ENCODE measurements at places on chromosomes 2 and 18. TPM values are rescaled to one million over a fixed set of nuclear protein-coding genes. Genes with fewer than 3 reads are reported as not detected.

DNA sequence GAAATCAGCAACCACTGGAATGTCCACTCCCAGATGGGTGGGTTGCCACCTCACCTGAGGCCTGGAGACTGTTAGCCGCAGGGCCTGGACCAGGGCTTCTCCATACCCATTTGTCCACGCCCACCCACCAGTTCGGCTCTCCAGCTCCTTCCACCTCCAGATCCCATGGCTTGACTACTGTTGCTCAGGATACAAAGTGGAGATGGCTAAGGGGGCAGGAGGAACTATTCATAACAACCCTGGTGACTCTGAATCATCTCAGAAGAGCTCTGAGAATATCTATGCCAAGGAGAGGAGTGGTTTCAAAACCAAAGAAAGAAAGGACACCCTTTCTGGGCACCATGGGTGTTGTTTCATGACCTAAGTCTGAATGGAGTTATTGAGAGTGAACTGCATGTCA, 145.8 kb downstream of the LAMA3 start:
- no peak for DNase-seq

The TRIM43 gene
- not detected for polyA plus RNA-seq

- no peak for DNase-seq
Observed at GRCh38 chr2:128552806-128553551, 234.3 kb upstream of the HS6ST1 start.

GRCh38 chr2:9710311-9710710, 79.5 kb upstream of the YWHAQ start:
- no peak for DNase-seq

GRCh38 chr2:175282300-175282699, 100.8 kb upstream of the ATP5MC3 start:
- DNase-seq: no peak

- no peak for DNase-seq
Observed at GRCh38 chr2:37020887-37021796, 54.8 kb upstream of the STRN start.

DNA sequence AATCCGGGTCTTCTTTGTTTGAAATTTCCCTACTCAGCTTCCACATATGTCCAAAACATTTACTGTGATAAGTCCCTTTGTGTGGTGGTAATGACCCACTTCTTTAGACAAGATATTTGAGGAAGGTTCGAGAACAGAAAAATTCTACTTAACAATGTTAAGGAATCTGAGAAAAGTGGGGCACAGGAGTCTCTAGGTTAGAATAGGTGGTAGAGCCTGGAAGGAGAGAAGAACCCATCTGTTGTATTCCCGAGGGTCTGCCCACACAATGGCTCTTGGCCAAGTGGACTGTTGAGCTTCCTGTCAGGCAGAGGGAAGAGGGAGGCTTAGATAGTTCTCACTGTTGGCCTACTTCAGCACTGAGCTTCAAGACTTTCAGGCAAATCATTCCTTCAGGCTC, 4.3 kb downstream of the IGFBP2 start:
- no peak for DNase-seq

All from large intestine (tissue), 12 donors.